ENCODE measurements at places on chromosomes 7 and 10.

DNA sequence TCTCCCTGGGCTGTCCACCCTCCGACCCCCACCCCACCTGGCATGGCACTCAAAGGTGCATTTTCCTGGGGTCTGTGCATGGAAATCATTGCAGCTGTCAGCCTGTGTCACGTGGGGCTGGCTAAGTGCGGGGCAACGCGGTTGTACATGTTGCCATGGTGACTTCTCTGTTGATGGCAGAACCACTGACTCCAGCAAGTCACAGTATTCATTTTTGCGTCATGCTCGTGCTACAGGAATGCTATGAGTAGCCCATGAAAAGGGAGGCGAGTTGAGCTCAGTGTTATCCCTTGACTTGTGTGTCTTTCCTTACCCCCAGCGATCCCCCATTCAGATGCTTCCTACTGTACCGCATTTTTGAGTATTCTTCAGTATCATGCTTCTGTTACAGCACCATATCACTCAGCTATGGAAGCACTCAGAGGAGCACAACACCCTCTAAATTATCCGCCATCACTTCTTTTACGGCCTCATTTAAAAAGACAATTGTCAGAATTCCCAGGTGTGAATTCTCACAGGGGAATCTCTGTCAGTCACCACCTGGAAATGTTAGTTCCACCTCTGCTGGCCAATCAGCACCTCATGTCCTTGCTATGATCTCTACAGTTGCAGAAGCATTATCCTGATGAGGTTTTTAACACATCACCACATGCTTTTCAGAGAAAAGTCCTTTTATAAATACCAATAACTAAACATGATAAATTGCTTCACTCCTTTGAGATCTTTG is 194.4 kb upstream of the C7orf33 start:
- DNase-seq: no peak

DNA sequence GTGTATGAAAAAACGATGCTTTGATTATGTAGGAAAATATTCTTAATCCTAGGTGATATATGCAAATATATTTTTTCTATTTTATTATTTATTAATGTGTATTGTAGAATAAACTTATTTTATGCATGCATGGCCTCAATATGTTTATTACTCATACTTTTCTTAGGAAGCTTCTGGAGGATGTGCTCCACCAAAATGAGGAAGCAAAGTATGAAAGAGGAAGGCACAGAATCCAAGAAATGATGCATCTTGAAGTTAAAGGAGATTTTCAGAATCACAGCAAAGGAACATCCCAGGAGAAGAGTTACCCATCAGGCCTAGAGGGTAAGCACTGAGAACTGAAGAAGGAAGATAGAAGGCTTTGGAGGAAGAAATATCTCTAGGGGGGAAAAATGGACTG is 35.0 kb upstream of the MRPS16 start:
- DNase-seq: no peak

DNA sequence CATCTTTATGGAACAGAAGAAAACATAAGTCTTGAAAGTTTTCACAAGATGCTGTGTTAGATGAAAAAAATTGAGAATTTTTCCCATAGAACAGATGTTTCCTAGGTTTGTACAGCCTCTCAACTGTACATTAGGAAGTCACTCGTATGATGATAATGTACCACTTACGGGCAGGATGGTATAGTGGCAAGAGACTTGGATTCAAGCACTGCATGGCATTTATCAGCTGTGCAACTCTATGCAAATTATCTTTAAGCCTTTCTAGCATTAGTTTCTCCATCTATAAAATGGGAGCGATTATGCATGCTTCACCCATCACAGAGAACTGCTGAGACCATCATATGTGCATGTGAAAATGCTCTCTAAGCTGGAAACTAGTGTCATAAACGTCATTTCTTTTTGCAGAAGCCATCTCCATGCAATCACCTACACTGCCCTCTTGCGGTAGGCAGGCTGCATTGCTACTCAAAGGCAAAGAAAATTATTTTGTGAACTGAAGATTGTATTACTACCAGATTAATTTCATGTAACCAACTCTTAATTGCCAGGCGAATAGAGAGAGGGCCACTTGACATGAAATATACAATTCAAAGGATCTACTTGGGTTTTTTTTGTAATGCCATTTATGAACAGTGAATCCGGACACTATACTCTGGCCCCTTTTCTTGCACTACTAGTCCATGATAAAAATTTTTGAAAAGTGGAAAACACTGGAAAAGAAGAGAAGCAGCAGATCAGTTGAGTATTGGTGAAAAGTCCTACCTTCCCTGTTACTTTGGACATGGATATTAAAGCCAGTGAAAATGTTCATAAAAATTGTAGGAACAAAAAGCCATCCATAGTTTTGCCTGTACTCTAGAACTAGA is 102.3 kb downstream of the JAZF1 start:
- no peak for DNase-seq

DNA sequence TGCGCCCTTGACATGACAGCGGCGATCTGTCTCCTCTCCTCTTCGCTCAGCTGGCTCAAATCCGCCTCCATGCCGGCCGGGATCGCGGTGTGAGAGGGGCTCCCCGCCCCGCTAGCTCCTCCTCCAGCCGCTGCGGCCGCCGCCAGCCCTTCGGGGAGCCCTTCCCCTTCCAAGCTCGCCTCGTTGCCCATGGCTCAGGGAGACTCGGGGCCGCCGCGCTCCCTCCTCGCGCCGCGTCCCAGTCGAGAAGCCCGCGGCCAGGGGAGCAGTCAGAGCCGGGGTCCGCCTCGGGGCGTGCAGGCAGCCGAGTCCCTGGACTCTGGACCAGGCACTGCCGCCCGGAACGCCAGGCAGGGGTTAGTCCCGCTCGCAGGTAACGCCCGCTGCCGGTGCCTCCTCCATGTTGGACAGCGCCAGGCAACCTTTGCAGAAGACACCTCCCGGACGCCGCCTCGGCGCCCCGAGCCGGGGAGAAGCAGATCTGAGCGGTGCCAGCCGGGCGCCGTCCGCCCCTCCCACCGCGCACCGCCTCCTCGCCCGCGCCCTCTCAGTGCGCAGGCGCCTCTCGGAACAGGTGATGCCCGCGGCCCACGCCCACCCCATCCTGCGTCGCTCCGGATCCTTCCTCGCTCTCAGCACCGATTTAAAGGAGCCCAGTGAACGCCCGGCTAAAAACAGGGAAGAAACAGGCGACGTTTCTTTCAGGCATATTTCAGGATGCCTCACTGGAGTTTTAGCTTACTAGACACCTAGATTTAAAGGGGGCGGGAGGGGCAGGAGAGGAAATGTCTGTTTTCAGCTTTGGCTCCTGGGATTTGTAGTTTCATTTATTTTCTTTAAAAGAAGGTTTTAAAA is at the start of gene PCLO:
PCLO (minus strand) TSS at position 483 of the 855 bp plus-strand sequence; CDS start at position 191, 292 bp downstream.
- DNase-seq: peak; percentile 82

DNA sequence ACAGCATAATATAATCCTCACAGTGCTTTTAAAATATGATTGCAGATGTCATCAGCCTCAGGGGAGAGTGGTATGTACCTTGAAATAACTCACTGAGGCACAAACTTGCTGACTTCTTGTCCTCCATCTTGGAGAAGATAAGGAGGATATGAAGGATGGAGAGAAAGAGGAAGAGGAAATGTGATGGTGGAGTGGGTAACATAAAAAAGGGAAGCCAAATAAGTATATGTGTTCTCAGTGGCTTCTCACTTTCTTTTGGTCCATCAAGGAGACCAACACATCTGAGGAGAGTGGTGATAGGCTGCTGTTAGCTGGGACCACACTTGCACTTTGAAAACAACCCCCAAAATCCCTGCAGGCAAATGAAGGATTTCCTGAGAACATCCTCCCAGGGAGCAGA is 21.6 kb upstream of the ZNF37A start:
- DNase-seq: no peak

- DNase-seq: no peak
These were observed 75.4 kb downstream of the HDAC9 start for GRCh38 chr7:18570890-18571478.

- DNase-seq: no peak
These were observed 28.2 kb upstream of the BMS1 start for GRCh38 chr10:42754155-42755027.
